ENCODE measurements at places on chromosomes 2 and 18. TPM values are rescaled to one million over a fixed set of nuclear protein-coding genes. Genes with fewer than 3 reads are reported as not detected.

The ABCA12 gene
- 0.25 TPM for polyA plus RNA-seq

DNA sequence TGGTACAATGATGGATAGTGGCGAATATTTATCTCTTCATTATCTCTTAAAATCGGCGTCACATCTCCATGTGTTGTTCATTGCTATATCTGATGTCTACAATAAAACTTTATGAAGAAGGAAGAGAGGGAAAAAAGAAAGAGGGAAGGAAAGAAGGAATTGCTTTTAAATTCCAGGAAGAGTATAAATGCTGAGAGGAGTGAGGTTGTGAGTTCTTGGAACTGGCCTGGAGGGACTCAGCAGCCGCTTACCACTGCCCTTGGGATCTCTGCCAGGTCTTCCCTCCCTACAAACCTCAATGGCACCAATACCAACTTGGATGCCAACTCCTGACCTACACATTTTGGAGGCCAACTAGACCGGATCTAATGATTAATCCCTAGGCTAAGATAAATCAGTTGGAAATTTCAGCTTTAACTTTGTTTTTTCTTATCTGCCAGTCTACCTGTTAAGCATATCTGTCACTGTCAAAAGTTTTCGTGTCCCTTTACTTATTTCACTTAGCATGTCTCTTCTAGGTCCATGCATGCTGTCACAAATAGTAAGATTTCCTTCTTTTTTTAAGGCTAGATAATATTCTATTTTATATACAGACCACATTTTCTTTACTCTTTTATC is 9.8 kb downstream of the SCN9A start:
- DNase-seq, result no peak

The ZNF512 gene
- polyA plus RNA-seq, result 79.6 TPM

The SH3RF3 gene
- 4.8 TPM for polyA plus RNA-seq

GRCh38 chr18:30404422-30404821 is 638.1 kb downstream of the DSC3 start:
- DNase-seq, result no peak

- DNase-seq, result no peak
These were observed 147.5 kb upstream of the TTC39C start for GRCh38 chr18:23867006-23867405.

DNA sequence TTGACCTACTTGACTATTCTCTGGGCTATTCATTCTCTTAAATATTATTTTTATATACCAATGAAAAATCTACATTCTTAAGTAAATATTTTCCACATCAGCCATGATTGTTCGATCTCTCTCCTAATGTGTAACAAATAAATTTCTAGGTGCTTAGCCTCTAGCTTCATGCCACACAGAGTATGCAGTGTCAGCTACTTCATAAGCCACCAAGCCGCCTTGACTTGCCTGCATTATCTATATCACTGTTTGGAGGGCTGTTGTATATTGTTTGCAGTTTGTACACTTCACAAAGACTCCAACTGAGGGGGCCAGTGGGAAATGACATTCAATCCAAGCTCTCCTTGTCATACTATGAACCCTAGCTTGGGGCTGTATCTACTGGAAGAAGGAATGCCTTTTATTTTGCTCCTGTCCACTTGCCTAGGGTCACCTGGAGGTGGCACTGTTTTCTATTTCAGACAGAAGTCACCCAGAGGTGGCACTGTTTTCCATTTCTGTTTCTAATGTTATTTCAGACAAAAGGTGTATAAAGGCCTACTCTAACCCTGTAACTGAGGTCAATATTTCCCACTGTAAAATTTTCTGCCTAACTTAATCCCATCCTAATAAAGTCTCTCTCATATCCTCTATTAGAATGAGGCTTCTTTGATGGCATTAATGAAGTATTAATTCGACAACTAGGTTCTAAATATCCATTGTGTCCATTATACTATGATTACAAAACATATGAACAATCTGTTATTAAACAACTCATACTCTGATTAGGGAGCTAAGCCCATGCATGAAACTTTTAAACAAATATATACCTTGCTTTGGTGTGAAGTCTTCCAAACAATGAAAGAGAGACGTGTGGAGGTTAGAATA is 36.4 kb downstream of the COL5A2 start:
- no peak for DNase-seq

The ALPI gene
- not detected for polyA plus RNA-seq

DNA sequence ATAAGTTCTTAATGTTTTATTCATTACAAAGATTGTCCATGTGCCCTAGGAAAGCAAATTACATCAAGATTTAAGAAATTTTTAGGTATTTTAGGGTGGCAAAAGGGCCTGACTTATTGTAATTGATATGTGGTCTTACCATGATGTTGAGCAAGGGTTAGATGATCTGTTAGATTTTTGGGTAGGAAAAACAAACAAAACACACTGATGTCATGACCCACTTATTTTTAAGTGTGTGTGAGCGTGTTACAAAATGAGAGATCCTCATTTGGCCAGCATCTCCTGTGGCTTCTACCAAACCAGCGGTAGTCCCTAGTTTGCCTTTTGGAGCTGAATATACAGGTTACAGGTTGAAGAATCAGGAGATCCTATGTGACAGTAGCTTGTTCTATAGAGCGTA is 89.8 kb upstream of the ITGB6 start:
- no peak for DNase-seq

GRCh38 chr2:183536290-183536689 is 412.0 kb downstream of the NUP35 start:
- no peak for DNase-seq

The STPG4 gene
- polyA plus RNA-seq, result 0.22 TPM

GRCh38 chr2:157722580-157723234 is 94.0 kb upstream of the ACVR1C start:
- no peak for DNase-seq
